Osteoblast (primary cell): ENCODE measurements at places on chromosomes 2 and 18. TPM values are rescaled to one million over a fixed set of nuclear protein-coding genes. Genes with fewer than 3 reads are reported as not detected.

DNA sequence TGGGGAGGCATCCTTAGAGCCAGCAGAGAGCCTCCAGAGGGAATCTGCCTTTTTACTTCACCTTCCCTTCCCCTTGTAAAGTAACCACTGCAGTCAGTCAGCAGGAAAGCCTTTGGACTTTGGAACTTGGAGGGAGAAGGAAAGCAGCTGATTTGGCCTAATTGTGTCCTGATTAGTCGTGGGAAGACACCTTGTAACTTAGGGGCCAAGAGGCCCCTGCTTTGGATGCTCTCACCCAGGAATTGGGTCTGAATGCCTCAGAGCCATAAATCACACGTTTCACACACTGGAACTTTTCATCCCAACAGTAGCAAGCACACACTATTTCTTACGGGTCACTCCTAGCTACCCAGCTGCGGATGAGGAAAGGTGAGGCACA lies 81.0 kb upstream of the PPM1B start:
- DNase-seq, result no peak
- peak overlapping the region; percentile 67 for H3K4me3 ChIP-seq
- H3K4me1 ChIP-seq, result no peaks in the 10 kb centered on the region

DNA sequence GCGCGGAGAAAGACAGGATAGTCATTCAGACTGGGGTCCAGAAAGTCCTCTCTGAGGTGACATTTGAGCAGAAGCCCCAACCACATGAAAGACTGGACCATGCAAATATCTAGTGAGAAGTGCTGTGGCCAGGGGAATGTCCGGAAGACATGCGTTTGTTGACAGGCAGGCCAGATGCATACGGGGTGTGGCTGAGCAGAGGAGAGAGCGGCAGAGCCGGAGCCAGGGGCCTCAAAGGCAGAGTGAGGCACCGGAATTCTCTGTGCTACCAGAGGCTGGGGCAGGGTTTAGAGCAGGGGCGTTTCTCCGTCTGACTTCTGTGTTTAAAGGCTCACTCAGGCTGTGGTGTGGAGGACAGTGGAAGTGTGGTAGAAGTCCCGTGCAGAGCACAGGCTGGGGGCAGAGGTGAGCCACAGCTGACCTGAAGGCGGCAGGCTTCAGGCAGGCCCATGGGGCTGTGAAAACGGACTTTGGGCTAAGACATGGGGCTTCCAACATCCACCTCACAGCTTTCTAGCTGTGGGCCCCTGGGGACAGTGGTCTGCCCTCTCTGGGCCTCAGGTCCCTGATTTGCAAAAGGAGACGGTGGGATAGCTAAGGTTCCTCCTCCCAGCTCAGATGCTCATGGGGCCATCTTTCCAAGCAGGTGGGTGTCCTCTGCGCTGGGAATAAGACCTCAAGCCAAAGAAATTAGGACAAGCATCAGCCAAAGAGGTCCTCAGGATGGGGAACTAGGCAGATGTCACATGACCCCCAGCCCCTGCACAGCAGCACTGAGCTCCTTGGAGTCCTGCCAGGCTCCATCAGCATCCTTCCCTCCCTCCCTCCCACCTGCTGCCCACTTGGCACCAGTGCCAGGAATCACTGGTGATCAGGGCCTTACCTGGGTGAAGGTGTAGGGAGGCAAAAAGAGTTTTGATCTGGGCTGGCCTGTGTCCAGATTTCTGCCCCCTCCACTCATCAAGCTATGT lies 11.2 kb downstream of the RUFY4 start:
- H3K4me1 ChIP-seq, result peaks cover 9% of the 10 kb centered on the region
- DNase-seq, result no peak
- no peaks in the 10 kb centered on the region for H3K36me3 ChIP-seq
- H3K4me3 ChIP-seq, result no peak overlapping the region
- H3K27me3 ChIP-seq, result peaks cover 22% of the 10 kb centered on the region

GRCh38 chr2:205032093-205032551 lies 486.8 kb downstream of the PARD3B start:
- DNase-seq, result no peak
- H3K36me3 ChIP-seq, result no peaks in the 10 kb centered on the region
- no peak overlapping the region for H3K4me3 ChIP-seq
- no peaks in the 10 kb centered on the region for H3K27me3 ChIP-seq
- no peak overlapping the region for H3K27ac ChIP-seq

DNA sequence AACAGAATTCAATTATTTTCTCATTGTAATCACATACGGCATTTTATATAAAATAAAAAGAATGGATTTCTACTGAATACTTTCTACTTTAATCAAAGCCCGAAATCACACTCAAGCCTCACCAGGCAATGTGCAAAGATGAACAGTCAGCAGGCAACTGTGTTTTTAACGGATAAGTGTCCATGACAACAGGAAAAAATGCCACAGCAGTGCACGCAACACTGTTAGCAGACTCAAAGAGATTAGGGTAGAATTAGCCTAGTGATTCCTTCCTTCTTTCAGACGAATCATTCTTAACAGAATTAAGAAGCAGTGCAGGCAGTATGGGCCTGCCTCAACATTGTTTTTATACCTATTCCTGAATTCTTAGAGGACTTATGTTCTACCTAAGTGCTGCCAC lies 135.6 kb downstream of the CDH2 start:
- H3K27ac ChIP-seq, result peak overlapping the region; percentile 79
- DNase-seq, result peak; percentile 11
- no peaks in the 10 kb centered on the region for H3K36me3 ChIP-seq
- no peak overlapping the region for H3K4me3 ChIP-seq
- no peaks in the 10 kb centered on the region for H3K27me3 ChIP-seq

DNA sequence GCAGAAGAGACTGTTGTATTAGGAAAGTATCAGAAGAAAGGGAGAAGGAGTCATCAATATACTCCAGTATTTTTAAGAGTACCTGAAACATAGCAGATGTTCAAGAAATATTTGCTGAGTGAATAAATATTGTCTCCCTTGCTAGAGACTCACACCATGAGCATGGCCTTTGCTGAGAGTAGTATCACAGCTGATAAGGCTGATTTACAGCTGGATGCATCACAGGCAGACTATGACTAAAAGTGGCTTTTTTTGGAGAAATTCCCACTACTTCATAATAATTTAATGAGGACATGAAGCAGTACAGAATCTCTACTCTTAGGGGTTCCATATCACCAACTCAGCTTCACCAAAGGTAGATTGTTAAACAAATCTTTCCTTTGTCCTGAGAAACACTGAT lies 373.3 kb downstream of the RBM43 start:
- H3K4me1 ChIP-seq, result peaks cover 27% of the 10 kb centered on the region
- DNase-seq, result no peak
- H3K36me3 ChIP-seq, result no peaks in the 10 kb centered on the region
- peak overlapping the region; percentile 38 for H3K27ac ChIP-seq
- no peaks in the 10 kb centered on the region for H3K27me3 ChIP-seq

DNA sequence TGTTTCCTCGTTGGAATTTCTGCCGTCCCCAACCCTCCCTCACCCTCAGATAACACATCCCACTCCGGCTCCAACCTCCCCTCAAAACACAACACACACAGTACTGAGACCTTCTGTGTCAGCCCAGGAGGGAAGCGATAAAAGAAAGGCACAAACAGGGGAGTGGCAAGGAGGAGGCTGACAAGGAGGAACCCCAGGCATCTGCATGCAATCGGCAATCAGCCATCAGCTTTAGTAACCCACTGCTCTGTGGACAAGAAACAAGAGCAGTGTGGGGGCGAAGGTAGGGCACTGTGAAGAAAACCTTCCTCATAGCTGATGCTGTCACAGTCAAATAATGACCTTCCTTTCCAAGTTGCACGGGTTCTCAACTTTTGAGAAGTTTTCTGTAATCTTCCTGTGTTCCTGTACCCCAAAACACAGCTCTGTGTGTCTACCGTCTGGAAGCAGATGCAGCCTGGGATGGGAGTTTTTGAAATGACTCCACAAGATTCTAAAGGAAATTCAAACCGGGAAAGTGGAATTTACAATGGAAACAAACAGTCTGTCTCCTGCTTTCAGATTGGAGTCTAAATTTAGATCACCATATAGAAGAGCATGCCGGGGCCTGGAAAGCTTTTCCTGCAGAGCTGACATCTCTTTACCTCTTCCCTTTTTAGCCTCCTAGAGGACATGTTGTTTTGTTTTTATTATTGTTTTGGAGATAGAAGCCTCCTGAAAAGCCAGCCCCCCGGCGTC lies 16.4 kb upstream of the LPIN2 start:
- H3K27me3 ChIP-seq, result no peaks in the 10 kb centered on the region
- no peak overlapping the region for H3K4me3 ChIP-seq
- H3K4me1 ChIP-seq, result no peaks in the 10 kb centered on the region
- H3K36me3 ChIP-seq, result no peaks in the 10 kb centered on the region
- no peak overlapping the region for H3K27ac ChIP-seq
- peak; percentile 74 for DNase-seq

DNA sequence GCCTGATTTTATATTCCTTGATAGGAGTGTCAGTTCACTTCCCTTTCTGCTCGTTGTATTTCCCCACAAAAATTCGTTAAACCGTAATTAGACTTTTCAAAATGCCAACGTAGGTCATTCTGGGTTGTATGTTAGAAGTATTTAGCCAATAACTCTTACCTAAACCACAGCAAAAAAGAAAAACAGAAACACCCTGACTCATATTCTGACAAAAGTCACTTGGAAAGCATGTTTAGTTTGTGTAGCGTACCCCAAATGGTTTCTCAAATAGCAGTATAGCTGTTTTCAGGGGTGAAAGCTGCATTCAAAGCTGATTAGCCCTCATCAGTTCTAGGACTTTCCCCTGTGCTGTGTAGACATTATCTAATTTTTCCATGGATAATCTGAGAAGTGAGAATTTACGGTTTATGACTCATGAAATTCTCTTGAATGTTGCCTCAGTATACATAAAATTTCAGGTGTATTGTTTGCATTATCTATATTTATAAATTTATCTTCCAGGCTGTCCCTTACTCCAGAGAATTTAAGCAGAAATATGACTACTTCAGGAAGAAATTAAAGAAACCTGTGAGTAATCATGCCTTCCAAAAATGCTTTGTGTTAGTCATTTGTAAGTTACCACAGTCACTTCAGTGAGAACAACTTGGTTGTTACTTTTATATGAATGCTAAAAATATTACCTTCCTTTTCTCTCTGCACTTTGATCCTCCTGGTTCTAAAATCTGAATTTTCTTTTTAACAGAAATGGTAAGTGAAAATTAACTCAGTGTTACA lies 264.9 kb downstream of the ALPK2 start:
- H3K27me3 ChIP-seq, result no peaks in the 10 kb centered on the region
- H3K4me1 ChIP-seq, result peaks cover 63% of the 10 kb centered on the region
- peak overlapping the region; percentile 98 for H3K27ac ChIP-seq
- no peak for DNase-seq
- no peak overlapping the region for H3K4me3 ChIP-seq
- peaks cover 3% of the 10 kb centered on the region for H3K36me3 ChIP-seq

GRCh38 chr2:112342067-112342550 lies 66.7 kb downstream of the ZC3H6 start:
- no peaks in the 10 kb centered on the region for H3K27me3 ChIP-seq
- DNase-seq, result no peak
- H3K4me3 ChIP-seq, result no peak overlapping the region
- H3K4me1 ChIP-seq, result no peaks in the 10 kb centered on the region
- H3K36me3 ChIP-seq, result no peaks in the 10 kb centered on the region

DNA sequence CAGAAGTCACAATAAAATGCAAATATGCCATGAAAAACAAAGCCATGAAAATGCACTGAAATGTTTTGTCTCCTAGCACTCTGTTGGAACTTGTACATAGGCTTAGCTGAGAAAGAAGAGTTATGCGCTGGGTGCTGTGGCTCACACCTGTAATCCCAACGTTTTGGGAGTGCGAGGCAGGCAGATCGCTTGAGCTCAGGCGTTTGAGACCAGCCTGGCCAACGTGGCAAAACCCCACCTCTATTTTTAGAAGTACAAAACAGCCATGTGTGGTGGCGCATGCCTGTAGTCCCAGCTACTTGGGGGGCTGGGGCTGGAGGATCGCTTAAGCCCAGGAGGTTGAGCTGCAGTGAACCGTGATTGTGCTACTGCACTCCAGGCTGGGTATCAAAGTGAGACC lies 39.9 kb downstream of the IRS1 start:
- peaks cover 77% of the 10 kb centered on the region for H3K4me1 ChIP-seq
- no peak for DNase-seq
- H3K36me3 ChIP-seq, result peaks cover 10% of the 10 kb centered on the region

GRCh38 chr2:62257466-62257865 lies 61.6 kb downstream of the B3GNT2 start:
- H3K27me3 ChIP-seq, result no peaks in the 10 kb centered on the region
- no peak overlapping the region for H3K27ac ChIP-seq
- no peak for DNase-seq
- no peaks in the 10 kb centered on the region for H3K4me1 ChIP-seq
- H3K36me3 ChIP-seq, result no peaks in the 10 kb centered on the region
- no peak overlapping the region for H3K4me3 ChIP-seq

- H3K36me3 ChIP-seq, result no peaks in the 10 kb centered on the region
- H3K27me3 ChIP-seq, result no peaks in the 10 kb centered on the region
- DNase-seq, result no peak
- H3K4me1 ChIP-seq, result no peaks in the 10 kb centered on the region
- no peak overlapping the region for H3K27ac ChIP-seq
- H3K4me3 ChIP-seq, result no peak overlapping the region
Measured at GRCh38 chr2:186431306-186431705, 54.8 kb upstream of the ZC3H15 start.

GRCh38 chr2:9824956-9825720 lies 18.1 kb upstream of the TAF1B start:
- H3K27me3 ChIP-seq, result no peaks in the 10 kb centered on the region
- peak; percentile 42 for DNase-seq
- peaks cover 13% of the 10 kb centered on the region for H3K4me1 ChIP-seq
- no peak overlapping the region for H3K4me3 ChIP-seq

- H3K4me1 ChIP-seq, result peaks cover 42% of the 10 kb centered on the region
- H3K36me3 ChIP-seq, result peaks cover 64% of the 10 kb centered on the region
- no peaks in the 10 kb centered on the region for H3K27me3 ChIP-seq
- no peak overlapping the region for H3K4me3 ChIP-seq
Measured at GRCh38 chr2:217899231-217900009, 103.4 kb downstream of the TNS1 start.

DNA sequence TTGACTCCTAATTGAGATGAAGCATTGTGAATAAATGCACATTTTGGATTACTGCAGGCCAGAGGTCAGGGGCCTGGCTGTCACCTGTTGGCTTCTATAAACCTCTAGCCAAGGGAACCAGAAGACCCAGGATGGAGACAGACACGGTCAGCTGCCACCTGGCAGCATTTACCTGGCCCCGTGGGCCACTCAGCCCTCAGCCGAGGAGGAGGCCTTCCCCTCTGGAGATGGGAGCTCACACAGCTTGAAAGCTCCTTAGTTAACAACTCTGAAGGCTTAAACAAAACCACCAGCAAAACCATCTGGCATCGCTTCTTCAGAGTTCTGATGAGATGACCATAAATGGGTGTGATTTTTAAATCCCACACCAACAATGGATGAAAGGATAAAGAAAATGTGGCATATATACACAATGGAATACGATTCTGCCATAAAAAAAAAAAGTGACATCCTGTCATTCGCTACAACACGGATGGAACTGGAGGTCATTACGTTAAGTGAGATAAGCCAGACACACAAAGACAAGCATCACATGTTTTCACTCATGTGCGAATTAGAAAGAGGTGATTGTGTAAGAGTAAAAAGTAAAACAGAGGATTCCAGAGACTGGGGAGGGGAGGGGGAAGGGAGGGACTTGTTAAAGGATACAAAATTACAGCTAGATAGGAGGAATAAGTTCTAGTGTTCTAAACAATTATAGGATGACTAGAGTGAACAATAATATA lies 218.4 kb downstream of the TMEM163 start:
- H3K4me3 ChIP-seq, result no peak overlapping the region
- H3K27me3 ChIP-seq, result peaks cover 6% of the 10 kb centered on the region
- H3K36me3 ChIP-seq, result no peaks in the 10 kb centered on the region
- no peaks in the 10 kb centered on the region for H3K4me1 ChIP-seq
- DNase-seq, result no peak

Gene KRTCAP3
- total RNA-seq, result under 0.01 and 0.72 TPM in 2 replicates

Gene OSBPL1A
- 51.8 and 53.3 TPM in 2 replicates for total RNA-seq
